ENCODE measurements at places on chromosomes 7 and 10.
A peak's percentile ranks its signal among the peaks of the same experiment; 100 is the strongest.

DNA sequence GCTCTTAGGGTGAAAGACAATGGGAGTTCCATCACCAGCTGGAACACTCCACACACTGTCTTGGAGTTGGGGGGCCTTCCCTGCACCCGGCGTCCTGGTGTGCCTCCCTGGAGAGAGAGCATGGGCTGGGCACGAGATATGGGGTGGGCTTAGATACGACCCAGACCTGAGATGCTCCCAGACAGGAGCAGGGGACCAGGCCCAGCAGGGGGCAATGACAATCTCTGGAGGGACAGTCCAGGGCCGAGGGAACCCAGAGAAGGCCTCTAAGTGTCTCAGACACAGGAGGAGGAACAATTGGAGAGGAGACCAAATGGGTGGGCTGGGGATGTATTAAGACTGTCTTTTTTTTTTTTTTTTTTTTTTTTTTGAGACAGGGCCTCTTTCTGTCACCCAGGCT is 40.0 kb downstream of the MYL10 start:
- no peak for DNase-seq

DNA sequence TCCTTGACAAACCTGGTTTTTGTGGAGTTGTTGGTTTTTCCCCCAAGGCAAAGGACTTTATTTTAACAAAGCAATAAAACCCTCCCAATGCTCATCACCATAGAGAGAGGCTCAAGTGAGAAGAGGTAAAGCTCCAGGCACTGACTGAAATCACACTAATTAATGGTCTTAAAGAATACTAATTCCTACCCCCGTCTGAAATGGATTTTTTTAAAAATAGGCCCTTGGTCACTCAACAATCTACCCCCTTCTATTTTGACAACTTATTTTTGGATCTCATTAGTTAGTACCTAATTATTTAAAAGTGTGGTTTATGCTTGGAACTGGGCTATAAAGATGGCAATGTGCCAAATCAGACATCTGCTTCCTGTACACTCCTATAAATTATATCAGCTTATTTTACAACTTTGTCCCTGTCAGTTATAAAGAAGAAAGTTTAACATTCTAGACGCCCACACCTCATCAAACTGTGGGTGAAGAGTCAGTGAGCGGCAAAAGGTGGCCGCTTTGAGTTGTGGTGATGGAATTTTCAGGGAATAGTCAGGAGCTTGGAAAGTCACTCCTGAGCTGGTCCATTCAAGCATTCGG is 10.6 kb downstream of the GLI3 start:
- no peak for DNase-seq

GRCh38 chr10:104657457-104657856 is 16.4 kb downstream of the SORCS3 start:
- no peak for DNase-seq

GRCh38 chr10:69481305-69481704 is 30.0 kb downstream of the TSPAN15 start:
- no peak for DNase-seq

DNA sequence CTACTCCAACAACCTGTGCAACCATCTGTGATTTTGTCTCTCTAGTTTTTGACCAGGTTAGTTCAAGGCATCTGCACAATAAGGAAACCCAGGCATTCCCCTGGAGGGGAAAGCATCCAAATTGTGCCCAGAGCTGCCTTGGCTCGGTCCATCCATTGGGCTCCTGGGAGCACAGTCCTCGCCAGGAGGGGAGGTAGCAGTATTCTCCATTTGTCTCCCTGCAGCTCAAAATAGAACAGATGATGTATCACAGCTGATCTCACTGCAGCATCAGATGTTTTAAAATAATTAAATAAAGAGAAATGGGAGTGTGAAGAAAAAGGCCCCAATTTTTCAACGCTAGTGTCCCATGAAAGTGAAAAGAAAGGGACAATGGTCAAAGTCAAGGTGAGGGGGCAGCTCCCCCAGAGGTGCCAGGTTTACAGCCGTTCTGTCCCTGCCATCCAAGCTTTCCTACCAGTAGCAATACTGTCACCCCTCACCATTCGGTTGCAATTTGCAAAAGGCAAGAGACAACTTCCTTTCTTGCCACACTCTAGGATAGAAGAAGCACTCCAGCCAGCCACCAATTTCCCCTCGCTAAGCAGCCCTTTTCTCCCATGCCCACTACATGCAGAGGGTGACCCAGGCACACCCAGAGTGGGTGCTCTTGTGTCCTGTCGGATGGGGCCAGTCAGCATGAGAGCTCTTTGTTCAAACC is 43.7 kb downstream of the KCNMA1 start:
- DNase-seq, result no peak

DNA sequence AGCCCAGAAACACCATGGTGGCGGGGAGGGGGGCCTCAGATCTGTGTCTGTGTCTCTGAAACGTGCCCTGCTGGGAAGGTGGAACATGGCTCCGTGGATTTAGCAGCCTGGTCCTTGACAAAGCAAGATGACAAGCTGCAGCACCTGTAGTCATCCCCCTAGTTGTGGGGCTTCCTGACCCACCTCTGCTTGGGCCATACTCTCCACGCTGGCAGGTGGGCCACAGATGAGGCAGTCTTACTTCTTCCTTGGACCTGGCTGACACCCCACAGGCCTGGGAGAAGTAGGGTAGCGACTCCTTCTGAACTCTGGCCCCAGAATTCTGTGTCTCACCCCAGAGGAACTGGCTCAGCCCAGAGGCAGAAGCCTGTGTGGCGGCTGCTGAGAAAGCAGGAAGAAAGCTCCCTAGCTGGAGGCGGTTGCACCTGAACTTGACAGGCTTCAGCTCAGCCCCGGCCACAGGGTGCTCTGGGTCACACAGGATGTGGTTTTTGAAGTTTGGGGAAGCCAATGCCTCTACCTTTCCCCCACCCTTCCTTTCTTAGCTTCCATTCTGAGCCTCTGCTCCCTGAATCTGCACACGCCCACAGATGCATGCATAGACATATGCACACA is 113.9 kb downstream of the ABLIM1 start:
- DNase-seq, result peak; percentile 73

DNA sequence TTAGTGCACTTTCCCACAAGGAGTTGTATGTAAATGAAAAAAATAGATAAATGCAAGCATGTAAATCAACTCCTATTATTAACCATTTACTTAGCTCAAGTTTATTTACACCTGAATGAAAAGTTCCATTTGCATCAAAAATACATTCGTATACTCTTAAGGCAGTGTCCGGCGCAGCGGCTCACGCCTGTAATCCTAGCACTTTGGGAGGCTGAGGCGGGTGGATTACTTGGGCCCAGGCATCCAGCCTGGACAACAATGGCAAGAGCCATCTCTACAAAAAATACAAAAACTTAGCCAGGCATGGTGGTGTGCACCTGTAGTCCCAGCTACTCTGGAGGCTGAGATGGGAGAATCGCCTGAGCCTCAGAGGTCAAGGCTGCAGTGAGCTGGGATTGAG is 4.2 kb upstream of the IDI2 start:
- DNase-seq, result no peak

DNA sequence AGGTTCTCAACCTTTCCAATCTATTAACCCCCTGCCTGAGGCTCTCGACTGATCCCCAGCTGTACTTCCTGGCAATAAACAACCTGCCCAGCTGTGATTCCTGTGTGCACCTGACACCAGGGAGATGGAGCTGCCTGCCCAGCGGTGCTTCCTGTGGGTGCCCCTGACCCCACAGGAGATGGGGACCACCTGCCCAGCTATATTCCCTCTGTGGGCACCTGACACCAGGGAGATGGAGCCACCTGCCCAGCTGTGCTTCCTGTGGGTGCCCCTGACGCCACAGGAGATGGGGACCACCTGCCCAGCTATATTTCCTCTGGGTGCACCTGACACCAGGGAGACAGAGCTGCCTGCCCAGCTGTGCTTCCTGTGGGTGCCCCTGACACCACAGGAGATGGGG is 184.0 kb downstream of the DIP2C start:
- DNase-seq, result no peak
